Aortic smooth muscle cell (primary cell): ENCODE measurements at places on chromosomes 7 and 10. TPM values are rescaled to one million over a fixed set of nuclear protein-coding genes. Genes with fewer than 3 reads are reported as not detected.

UPK3B gene
- 0.19 and 0.26 TPM in 2 replicates for total RNA-seq

TOMM7 gene
- 191 and 217 TPM in 2 replicates for total RNA-seq

MTPN gene
- 146 and 167 TPM in 2 replicates for total RNA-seq

C10orf95 gene
- under 0.01 and 0.06 TPM in 2 replicates for total RNA-seq
